ENCODE measurements at places on chromosomes 5 and 9.

- DNase-seq = peak; percentile 37
Measured at GRCh38 chr5:17440766-17441165, 57.3 kb upstream of the TAF11L2 start.

GRCh38 chr5:124663101-124663506, 83.3 kb downstream of the ZNF608 start:
- DNase-seq = no peak

DNA sequence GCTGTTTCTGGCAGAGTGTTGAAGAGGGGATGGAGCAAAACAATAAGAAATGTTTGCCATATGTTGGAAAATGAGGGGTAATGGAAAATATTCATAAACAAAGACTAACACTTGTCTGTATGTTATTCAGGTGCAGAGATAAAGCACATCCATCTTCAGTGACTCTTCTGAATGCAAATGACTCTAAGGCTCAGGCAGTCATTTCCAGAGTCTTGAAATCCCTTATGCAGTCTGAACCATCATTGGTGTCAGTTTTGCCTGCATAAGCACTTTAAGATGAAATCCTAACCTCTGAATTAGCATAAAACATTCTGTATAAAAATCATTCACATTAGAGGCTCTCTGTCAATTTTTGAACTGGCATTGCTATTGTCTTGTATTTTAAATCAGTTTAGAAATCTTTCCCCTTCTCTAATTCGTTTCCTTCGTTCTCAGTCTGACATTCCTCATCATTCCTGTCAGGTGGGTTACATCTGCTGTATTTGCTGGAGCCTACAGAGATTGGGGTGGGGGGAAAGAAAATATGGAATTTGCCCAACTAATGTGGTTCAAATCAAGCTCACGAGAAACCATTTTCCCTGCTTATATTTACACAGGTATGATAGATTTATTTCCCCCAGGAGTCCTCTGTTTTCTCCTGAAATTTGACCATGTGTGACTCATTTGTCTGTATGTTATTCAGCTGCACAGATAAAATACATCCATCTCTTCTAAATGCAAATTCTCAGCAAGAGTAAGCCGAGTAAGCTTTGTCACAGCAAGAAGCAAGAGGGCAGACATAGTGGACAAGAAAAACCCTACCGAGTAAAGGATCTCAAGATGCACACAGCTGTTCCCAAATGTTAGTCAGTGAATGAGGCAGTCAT, 31.6 kb downstream of the ENC1 start:
- no peak for DNase-seq

DNA sequence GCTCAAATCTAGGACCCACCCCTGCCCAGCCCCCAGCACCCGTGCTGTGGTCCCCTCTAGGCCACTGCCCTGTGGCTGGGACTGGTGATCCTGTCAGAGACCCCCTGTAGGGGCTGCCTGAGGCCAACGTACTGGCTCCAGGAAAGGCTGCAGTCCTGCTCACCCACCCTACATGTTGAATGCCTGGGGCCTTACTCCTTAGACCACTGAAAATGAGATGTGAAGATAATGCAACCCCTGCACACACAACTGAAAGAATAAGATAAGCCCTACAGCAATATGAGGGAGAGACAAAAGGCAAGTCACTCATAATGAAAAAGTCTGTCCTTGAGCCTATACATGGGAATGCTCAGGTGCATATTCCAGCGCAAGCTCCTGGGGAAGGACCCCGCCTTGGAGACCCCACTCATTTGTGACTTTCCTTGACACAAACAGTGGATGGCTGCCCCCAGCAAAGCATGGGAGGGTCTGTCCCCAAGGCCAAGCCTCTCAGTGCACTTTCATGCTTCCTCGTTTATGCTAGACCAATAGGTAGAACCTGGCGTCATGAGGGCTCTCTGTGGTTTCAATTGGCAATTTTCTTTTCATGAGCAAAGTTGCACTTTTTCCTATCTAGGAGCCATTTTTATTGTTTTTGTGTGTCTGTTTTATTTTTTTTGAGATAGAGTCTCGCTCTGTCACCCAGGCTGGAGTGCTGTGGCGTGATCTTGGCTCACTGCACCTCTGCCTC, 12.5 kb upstream of the WNK2 start:
- no peak for DNase-seq

- no peak for DNase-seq
Measured at GRCh38 chr5:170418736-170419135, 29.6 kb upstream of the KCNMB1 start.

DNA sequence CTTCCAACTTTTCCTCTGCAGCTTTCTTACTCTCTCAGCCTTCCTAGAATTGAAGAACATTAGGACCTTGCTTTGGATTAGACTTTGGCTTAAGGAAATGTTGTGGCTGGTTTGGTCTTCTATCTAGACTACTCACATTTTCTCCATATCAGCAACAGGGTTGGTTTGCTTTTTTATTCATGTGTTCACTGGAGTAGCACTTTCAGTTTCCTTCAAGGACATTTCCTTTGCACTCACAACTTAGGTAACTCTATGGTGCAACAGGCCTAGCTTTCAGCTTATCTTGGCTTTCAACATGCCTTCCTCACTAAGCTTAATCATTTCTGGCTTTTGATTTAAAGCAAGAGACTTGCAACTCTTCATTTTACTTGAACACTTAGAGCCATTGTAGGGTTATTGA, 153.1 kb downstream of the CCDC192 start:
- no peak for DNase-seq

- DNase-seq = no peak
Measured at GRCh38 chr9:93677048-93677571, 100.7 kb downstream of the PHF2 start.

GRCh38 chr5:154320224-154321089, 125.3 kb upstream of the SAP30L start:
- DNase-seq = no peak

DNA sequence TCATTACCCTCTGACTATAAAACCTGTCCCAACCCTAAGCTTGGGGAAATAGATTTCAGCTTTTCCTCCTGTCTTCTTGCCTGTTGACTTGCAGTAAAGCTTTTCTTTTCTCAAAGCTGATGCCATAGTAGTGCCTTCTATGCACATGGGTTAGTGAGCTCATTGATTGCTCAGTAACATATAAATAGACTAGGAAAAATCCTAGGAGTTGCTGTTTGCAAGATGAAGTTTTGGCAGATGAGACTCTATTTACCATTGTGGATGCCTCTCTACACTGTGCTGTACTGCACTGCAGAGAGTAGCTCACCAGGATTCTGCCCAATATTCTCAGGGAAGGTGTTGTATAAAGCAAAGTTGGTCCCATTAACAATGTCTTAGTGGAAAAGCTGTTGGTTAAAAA, 262.7 kb upstream of the CD180 start:
- DNase-seq = no peak

DNA sequence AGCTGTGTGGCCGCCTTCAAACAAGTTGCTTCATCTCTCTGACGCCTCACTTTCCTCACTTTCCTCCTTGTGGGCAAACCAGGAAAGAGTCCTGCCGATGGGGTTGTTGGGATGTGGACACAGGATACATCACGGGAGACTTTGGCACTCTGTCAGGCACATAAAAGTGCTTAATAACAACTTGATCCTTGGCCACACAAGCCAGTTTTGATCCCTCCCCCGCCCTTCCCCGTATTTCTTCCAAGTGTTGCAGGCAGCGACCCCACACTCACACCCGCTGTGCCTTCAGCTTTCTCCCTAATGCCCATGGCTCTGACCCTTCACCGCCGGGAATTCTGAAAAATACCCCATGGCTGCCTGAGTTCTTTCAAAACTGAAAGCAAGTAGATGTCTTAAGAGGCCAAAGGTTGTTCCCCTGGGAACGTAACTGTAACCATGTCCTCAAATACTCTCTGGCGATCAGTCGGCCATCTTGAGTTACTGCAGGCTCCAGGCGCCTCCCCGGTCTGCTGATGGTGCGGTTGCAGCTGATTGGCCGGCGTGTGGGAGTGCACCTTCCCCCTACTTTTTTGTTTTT, 59.8 kb downstream of the ARHGEF37 start:
- DNase-seq = no peak

GRCh38 chr9:137053944-137054931, at the start of gene ENTPD2:
Gene ENTPD2, minus strand, starts transcription at chr9:137054061. Its CDS starts 64 bp downstream, at chr9:137053997.
- no peak for DNase-seq

DNA sequence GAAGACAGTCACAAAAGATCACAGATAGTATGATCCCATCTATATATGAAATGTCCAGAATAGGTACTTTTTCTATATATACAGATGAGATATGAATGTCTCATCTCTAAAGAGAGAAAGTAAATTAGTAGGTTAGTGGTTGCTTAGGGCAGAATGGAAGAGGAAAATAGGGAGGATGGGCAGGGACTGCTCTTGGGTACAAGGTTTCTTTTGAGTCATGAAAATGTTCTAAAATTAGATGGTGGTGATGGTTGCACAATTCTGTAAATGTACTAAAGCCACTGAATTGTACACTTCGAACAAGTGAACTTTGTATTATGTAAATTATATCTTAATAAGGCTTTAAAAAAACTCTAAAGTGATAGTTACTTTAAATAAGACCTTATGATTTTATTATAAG, 59.6 kb upstream of the GRAMD2B start:
- DNase-seq = no peak

GRCh38 chr5:174872271-174872670, 147.9 kb downstream of the MSX2 start:
- no peak for DNase-seq
